ENCODE measurements at places on chromosomes 3 and 15. TPM values are rescaled to one million over a fixed set of nuclear protein-coding genes. Genes with fewer than 3 reads are reported as not detected.

The CD86 gene
- not detected for total RNA-seq

The CCR2 gene
- not detected for total RNA-seq

The PRTG gene
- 1.6 TPM for total RNA-seq

The PPM1L gene
- total RNA-seq, result 3.4 TPM

The CAMK1 gene
- 24.8 TPM for total RNA-seq

The SLC15A2 gene
- total RNA-seq, result under 0.01 TPM

The PAQR9 gene
- total RNA-seq, result not detected

The GRIP2 gene
- total RNA-seq, result not detected

The DUOX2 gene
- total RNA-seq, result 0.13 TPM

The UROC1 gene
- not detected for total RNA-seq

The GMNC gene
- total RNA-seq, result not detected

The TRIM71 gene
- not detected for total RNA-seq

The PLA2G4D gene
- not detected for total RNA-seq

The APPL1 gene
- 29.0 TPM for total RNA-seq

The CDHR4 gene
- not detected for total RNA-seq

The MINAR1 gene
- 3.2 TPM for total RNA-seq

The ALDH1A2 gene
- 2.7 TPM for total RNA-seq

The CELF6 gene
- total RNA-seq, result not detected

The TGM4 gene
- total RNA-seq, result not detected

The MIX23 gene
- 22.8 TPM for total RNA-seq

The CRABP1 gene
- not detected for total RNA-seq

The GTF2A2 gene
- total RNA-seq, result 36.7 TPM

The CLSTN2 gene
- 0.24 TPM for total RNA-seq

The XPC gene
- total RNA-seq, result 29.5 TPM

The RAD51 gene
- 4.2 TPM for total RNA-seq

The LIPH gene
- total RNA-seq, result under 0.01 TPM

The SPATA12 gene
- not detected for total RNA-seq

The MST1R gene
- total RNA-seq, result 3.1 TPM

The P2RY14 gene
- not detected for total RNA-seq

The CCDC33 gene
- total RNA-seq, result not detected

The NAALADL2 gene
- 2.4 TPM for total RNA-seq

The COL7A1 gene
- total RNA-seq, result 104 TPM

The IL16 gene
- total RNA-seq, result 2.7 TPM

The GAP43 gene
- not detected for total RNA-seq

The SYNPR gene
- not detected for total RNA-seq

The HTD2 gene
- 5.0 TPM for total RNA-seq

The CKMT1A gene
- not detected for total RNA-seq

The FAM43A gene
- 27.0 TPM for total RNA-seq

The FSIP1 gene
- total RNA-seq, result 0.16 TPM

The GP5 gene
- total RNA-seq, result 0.24 TPM

The EDC3 gene
- 16.3 TPM for total RNA-seq

The EPHA6 gene
- not detected for total RNA-seq

The CPNE9 gene
- not detected for total RNA-seq

The CTXN2 gene
- not detected for total RNA-seq

The GPR62 gene
- 0.08 TPM for total RNA-seq

The MCTP2 gene
- 2.2 TPM for total RNA-seq

The CPA3 gene
- not detected for total RNA-seq

The RAB27A gene
- 13.1 TPM for total RNA-seq

The SLC2A2 gene
- not detected for total RNA-seq

All from epithelial cell of alveolus of lung (primary cell).